ENCODE measurements at places on chromosomes 7 and 10.

GRCh38 chr7:134318443-134318842 is 1.7 kb upstream of the SLC35B4 start:
- no peak for DNase-seq

DNA sequence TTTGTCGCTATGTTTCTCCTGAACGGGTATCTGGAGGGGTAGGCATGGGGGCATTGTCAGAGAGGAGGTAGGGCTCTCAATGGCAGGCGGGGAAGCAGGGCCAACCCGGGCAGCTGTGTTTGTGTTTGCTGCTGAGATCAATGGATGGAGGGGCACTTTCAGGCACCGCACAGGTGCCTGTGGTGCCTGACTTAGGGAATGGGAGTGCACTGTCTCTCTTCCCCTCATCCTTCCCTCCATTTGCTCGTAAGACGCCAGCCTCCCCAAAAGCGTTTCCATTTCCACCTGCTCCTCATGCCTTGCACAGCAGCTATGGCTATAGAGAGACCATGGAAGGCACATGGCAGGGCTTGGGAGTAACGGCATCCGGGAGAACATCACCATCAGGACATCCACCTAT is 615.9 kb upstream of the FOXK1 start:
- peak; percentile 29 for DNase-seq

GRCh38 chr7:70645876-70646351 is 486.0 kb upstream of the GALNT17 start:
- DNase-seq = no peak

DNA sequence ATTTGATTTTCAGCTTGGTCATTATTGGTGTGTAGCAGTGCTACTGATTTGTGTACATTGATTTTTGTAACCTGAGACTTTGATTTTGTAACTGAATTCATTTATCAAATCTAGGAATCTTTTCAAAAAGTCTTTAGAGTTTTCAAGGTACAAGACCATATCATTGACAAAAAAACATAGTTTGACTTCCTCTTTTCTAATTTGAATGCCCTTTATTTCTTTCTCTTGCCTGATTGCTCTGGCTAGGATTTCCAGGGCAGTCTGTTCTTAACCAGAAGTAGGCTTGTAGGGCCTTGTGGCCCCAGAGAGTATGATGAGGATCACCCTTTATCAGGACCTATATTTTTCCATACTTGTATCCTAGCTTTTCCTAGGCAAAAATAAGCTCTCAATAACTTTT is 234.5 kb upstream of the FZD1 start:
- DNase-seq = no peak

- no peak for DNase-seq
Observed at GRCh38 chr10:2915412-2915811, 151.9 kb upstream of the PFKP start.

GRCh38 chr10:128972036-128972405 is 495.0 kb upstream of the MGMT start:
- no peak for DNase-seq

DNA sequence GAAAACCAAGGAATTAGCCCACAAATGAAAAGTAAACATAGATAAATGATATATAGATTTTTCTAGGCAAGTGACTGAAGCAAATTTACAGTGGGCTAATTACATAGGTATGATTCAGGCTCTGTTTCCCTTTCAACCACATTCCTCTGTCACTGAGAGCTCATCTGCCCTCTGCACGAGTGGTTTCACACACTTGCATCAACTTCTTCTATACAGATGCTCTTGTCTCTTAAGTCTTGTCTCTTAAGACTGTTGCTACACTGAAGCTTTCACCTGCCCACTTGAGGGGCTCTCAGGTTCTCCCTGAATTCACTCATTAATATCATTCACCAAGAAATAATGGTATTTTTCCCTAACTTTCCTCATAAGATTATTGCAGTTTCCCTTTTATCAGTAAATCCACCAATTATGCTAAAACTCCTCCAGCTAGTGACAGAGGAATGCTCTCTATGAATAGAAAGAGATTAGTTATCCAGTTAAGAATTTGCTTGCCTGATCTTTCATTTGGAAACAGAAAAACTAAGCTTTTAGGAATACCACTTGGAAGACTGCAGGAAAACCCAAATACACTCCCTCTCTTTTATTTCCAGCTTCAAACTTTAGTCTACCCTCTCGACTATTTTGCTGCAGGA is 95.7 kb downstream of the ELAPOR2 start:
- no peak for DNase-seq

DNA sequence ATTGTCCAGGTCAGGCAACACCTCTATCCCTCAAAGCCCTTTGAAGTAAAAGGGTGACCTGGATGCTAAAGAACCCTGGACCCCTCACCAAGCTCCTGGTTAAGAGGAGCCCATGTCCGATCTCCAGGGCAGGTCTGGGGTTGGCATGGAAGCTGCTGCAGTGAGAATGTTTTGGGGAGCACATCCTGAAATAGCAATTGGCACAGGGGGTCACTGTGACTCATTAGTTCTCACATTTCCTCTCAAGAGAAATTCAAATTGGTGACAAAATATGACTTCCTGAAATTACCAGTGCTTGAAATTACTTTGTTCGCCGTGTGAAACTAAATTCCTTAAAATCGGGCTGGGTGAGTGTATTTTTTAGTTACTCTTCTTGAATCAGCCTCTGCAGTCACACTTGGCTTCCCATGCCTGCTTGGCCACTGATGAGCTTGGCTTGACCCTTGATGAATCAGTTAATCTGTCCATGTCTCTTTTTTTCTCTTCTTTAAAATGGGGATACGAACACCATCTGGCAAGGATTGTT is 18.8 kb upstream of the ARHGAP22 start:
- no peak for DNase-seq

DNA sequence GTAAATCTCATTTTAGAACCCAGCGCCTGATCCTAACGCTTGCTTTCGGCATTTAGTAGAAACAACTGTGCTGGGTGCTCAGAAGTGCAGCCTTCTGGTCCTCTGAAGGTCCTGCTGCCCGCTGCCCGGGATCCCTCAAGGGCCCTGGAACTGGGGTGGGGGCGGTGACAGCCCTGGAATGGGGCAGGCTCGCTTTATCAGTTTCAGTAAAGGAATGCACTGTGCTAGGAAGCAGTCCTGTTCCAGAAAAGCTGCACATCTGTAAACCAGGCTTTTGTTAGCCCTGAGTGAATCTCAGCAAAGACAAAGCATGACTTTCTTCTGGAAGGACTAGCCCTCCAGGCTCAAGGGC is 254.6 kb downstream of the TNS3 start:
- DNase-seq = no peak

- DNase-seq = no peak
Observed at GRCh38 chr7:3899559-3899991, 598.5 kb downstream of the SDK1 start.

- DNase-seq = no peak
Observed at GRCh38 chr10:93334901-93335327, 147.2 kb downstream of the MYOF start.

- DNase-seq = no peak
Observed at GRCh38 chr10:93941606-93942005, 47.8 kb downstream of the SLC35G1 start.

- DNase-seq = no peak
Observed at GRCh38 chr7:87178320-87178719, 26.1 kb downstream of the DMTF1 start.

All from stimulated activated effector memory CD8-positive, alpha-beta T cell treated with anti-CD3 and anti-CD28 coated beads, Interleukin-12 subunit alpha, Interleukin-12 subunit beta, amount 100 ng/mL, for 72 hours (primary cell).